ENCODE measurements at places on chromosomes 2 and 18.

DNA sequence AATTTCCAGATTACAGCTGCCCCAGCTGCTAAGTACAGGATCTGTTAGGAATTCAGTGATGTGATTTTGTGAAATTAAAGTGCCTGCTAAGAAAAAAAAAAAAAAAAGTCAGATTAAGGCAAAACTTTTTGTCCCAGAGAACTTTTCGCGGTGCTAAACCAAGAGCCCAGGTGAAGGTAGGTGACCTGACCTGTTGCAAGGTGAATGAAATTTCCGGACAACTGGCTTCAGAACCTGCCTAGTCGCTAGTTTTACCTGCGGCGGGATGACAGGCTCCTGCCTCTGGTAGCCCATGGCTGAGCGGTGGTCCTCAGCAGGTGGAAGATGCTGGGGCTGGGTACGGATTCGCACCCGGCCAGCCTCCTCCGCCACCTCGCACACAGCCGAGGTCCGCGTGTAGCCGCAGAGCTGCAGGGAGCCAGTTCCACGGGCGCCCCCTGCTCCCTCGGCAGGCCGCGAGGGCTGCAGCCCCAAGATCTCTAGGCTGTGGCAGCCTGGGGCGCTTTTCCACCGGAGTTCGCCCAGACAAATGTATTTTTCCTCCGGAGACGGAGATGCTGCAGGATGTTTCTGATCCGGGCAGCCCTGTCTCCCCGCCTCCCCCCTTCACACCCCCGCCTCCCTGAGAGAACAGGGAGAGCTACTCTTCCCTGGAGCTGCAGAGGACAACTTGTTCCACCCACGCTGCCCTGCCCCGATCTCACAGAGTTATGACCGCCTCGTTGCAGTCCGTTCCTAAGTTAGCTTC, at the start of gene SLC38A11:
SLC38A11 (minus strand) TSS at position 572 of the 748 bp plus-strand sequence; CDS start at position 294, 278 bp downstream.
- peak; percentile 32 for DNase-seq

- no peak for DNase-seq
These were observed 130.8 kb upstream of the HDAC4 start for GRCh38 chr2:239531456-239532241.

DNA sequence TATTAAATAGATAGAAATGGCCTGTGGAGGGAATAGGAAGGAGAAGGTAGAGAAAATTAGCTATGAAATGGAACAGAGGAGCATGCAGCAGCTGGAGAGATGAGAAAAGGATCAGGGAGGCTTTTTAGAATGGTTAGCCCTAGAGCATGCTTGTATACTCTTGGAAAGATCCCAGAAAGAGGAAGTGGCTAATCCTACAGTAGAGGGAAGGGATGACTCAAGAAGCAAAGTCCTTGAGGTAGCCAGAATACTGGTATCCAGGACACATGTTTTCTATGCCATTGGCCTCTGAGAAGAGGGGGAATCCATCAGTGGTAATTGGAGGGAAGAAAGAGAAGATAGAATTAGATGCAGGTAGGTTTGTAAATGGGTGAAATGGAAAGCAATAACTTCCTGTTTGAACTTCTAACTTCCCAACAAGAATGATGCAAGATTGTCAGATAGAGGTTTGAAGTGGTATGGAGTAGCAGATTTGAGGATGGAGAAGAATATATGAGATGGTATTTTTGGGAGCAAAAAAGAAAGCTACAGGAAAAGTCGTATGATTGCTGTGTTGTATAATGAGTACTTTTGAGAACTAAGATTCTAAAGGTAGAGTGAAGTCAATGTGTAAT, 17.1 kb upstream of the OSBPL6 start:
- DNase-seq: no peak

- no peak for DNase-seq
These were observed 313.8 kb downstream of the PIK3C3 start for GRCh38 chr18:42268798-42269197.

DNA sequence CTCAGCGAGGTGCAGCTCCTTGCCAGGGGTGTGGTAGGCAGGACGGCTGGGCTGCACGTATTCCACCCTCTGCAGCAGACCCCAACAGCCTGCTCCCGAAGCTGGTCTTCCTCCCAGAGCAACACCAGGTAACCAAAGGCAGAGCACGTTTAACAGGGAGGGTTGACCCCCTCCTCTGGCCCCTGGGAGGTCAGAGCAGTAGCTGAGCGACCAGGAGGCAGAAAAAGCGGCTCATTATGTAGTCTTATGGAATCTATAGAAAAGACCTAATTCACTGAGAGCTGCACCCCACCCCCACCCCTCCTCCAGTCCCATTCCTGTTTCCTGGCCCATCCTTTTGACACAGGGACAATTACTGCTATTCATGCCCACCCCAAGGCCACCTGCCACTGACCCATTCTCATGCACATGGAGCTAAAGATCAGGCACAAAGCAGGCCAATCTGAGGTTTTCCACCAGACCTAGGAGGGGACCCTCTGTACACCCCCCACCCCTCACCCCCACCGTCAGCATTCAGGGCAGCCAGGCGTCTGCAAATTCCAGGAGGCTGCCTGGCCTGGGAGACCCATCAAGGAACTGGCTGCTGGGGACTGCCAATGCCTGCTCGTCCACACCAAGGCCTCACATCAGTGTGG, 60.9 kb upstream of the FZD7 start:
- DNase-seq: no peak

DNA sequence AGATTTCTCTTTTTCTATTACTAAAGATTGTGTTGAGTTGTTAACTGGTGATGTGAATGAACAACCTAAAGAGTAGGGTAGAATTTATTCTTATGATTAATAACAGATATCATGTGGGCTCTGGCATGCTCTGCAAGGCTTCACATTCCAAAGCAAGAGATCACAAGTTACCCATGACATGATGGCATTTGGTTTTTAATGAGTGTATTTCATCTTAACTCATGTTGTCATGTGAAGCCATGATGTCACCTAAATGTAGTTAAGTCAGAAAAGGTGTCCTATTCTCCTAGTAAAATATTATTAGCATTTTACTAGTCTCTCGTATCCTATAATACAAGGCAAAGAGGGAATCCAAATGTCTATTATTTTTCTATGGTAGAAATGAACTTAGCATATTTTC, 678.0 kb downstream of the ARHGAP15 start:
- DNase-seq: no peak

DNA sequence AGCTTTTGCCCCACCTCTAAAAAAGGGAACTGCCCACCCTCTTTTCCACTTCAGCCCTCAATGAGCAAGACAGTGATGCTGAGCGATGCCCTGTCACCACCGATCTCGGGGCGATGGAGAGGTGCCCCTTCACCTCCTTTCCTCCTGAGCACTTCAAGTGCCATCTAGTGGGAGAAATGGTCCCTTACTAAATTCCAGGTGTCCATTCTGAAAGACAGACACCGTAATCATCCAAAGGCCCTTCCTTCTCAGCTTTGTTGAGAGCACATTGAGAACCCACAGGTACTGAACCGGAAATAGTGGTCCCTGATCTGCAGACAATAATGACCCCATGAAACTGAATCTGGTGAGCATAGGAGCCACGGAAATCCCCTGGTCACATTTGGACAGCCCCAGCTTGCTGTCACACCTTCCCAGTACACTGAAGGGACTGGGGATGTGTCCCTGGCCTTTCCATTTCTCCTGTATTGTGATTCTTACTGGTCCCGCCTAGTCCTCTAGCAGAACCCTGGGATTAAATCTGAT, 38.5 kb downstream of the KCTD18 start:
- no peak for DNase-seq

DNA sequence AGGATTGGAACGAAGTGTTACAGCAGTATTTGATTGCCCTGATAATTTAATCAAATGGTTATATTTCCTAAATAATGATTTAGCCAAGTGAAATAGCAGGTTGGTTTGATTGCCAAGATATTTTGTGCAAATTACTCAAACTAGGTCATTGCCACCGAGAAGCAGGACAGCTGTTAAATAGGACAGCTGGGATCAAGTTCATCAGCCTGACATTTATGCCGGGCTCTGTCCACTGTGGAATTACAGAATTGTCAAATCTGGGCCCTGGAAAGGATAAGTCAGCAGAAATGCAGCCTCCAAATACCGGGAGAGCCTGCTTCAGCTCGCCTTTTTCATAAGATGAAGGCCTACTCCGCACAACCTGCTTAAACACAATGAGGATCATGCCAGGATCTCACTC, 73.9 kb upstream of the RPL31 start:
- DNase-seq: no peak

DNA sequence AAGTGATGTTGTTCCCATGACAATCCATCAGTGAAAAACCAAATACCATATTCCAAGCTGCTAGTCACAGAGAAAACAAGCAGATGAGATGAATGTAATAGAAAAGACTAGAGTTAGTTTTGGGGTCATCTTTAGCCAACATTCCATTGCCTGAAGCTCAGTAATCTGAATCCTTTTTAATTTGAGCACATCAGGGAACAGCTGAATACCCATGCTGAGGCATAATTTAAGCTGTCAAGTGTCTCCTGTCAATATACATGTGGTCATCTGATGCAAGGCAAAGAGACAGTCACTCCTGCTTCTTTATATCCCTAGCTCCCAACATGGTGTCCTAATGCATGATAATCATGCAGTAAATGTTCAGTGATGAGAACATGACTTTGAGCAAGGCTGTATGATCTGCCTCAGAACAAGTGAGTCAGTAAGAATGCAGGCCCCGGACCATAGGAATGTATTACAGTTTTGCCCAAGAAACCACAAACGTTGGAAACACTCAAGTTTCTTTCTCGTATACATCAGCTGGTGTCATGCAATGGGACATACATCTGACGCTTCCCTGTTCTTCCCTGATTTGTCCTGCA, 48.0 kb downstream of the CDK15 start:
- no peak for DNase-seq

DNA sequence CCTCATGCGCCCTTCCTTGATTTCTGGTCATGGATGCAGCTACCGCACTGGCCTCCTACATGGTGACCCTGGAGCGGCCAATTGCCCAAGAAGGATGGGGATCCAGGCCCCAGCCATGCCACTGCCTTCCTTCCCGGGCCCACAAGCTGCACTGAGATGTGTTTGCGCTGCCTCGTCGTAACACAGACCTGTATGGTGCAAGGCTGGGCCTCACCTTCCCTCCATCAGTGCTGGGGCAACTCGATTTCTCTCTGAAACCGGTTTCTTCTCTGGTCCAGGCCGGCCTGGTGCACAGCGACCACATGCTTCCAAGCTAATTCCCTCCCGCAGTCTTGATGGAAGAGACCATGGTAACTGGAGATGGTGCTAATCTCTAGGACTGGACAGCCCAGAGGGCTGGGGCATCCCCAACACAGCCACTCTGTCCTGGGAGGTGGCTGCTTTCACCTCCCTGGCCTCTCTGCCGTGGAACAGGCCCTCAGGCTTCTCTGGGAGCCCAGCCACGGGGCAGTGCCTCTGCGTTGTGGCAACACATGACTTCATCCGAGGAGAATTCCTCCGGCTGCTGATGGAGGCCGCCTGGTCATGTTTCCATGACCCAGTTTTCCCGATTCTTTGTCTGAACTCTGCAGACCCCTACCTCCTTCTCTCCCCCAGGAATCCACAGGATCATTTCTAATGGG, 184.2 kb downstream of the GLI2 start:
- DNase-seq: no peak

- peak; percentile 81 for DNase-seq
These were observed 13.0 kb upstream of the RALB start for GRCh38 chr2:120239488-120240287.

- peak; percentile 42 for DNase-seq
These were observed 16.0 kb downstream of the EPG5 start for GRCh38 chr18:45951016-45951714.

DNA sequence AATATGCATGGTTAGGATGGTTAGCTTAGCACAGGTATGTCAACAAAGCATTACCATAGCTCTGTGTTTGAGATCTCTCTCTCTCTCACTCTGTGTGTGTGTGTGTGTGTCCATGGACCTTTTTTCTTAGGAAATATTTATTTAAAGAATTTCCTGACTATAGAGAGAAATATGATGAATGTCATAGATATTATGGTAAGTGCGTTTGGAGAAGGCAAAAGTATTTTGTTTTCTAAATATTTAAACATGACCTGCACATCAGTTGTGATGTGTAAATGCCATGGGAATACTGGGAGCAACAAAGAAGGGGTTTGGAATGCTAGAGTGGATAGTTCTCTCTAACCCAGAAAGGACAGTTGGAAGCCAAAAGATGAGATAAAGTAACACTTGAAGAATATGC, 3.9 kb upstream of the TMEM178A start:
- no peak for DNase-seq

GRCh38 chr2:105321875-105322646, 7.5 kb downstream of the TGFBRAP1 start:
- DNase-seq: no peak

GRCh38 chr2:36371070-36371874, 15.7 kb downstream of the CRIM1 start:
- no peak for DNase-seq

GRCh38 chr2:70086278-70086837, 919 bp upstream of the PCBP1 start:
- peak; percentile 82 for DNase-seq

GRCh38 chr2:236616031-236616430, 46.4 kb downstream of the ACKR3 start:
- no peak for DNase-seq

GRCh38 chr2:230329946-230330605, 3.1 kb downstream of the SP140L start:
- DNase-seq: no peak

- DNase-seq: no peak
These were observed 215.5 kb downstream of the CYP26B1 start for GRCh38 chr2:71932037-71932779.

DNA sequence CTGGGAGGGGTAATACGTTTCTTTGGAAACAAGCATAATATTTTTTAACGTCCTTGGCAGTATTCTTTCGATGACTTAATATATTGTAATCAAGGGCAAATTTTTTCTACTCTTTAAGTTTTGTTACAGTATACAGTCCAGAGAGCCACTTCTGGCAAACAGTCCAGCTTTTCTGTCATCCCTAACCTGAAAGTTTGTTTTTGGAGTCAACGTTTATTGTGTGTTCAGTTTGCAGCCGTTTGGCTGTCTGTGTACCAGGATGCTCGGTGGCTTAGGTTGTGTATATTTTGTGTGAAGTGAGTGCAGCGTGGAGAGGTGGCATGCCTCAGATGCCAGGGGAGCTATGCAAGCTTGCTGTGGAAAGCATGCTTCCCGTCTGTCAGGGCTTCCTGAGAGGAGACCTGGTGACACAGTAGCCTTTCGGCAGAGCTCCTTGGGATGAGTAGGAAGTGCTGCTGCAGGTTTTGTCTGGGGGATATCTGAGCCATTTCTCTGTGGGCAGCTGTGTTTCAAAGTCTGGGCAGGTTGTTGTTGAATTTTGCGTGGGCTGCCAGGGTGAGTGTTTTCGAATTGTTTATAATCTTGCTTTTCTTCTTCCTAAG, 14.7 kb downstream of the MAP3K20 start:
- DNase-seq: peak; percentile 54

DNA sequence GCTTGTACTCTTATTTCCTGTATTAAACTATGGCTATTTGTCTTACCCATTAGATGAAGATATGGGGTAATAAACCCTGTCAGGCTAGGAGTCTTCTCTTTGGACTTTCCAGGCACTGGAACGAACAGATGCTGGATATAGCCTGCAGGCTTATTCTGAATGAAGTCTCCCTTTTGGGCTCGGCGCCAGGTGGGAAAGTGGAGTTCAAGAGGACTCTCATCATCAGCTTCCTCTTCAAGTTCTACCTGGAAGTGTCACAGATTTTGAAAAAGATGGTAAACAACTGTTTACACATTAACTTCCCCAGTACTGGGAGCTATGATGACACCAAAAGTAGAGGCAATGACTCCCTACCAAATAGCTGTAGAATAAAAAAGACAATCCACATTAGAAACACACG, 27.9 kb downstream of the AOX1 start:
- DNase-seq: no peak

GRCh38 chr18:22422909-22423548, 5.3 kb upstream of the CTAGE1 start:
- peak; percentile 51 for DNase-seq

- DNase-seq: no peak
These were observed 57.6 kb downstream of the SGPP2 start for GRCh38 chr2:222481941-222482340.
